ENCODE measurements at places on chromosomes 3 and 15.
A peak's percentile ranks its signal among the peaks of the same experiment; 100 is the strongest.

GRCh38 chr3:49674497-49674983 lies 389 bp downstream of the APEH start:
- DNase-seq: peak; percentile 45

DNA sequence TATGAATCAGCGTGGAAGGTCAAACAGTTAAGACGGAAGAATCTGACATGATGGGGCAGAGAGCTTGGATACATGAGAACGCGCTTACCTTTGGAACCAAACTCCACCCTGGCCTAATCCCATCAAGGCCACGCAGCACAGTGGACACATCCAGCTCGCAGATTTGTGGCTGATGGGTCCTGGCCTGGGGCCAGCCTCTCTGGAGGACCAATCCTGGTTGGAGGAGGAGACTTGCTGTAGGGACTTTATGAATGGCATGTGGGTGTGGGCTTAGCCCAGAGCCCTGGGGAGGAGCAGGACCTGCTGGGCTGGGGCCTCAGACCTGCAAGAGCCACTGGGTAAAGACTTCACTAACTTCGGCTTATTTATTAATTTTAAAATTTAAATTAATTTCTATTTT lies 73.4 kb upstream of the ANKRD34C start:
- DNase-seq: no peak

- DNase-seq: no peak
These were observed 1011.7 kb downstream of the SQOR start for GRCh38 chr15:46646490-46646889.

GRCh38 chr3:38603731-38604131 lies 45.8 kb downstream of the SCN5A start:
- no peak for DNase-seq

DNA sequence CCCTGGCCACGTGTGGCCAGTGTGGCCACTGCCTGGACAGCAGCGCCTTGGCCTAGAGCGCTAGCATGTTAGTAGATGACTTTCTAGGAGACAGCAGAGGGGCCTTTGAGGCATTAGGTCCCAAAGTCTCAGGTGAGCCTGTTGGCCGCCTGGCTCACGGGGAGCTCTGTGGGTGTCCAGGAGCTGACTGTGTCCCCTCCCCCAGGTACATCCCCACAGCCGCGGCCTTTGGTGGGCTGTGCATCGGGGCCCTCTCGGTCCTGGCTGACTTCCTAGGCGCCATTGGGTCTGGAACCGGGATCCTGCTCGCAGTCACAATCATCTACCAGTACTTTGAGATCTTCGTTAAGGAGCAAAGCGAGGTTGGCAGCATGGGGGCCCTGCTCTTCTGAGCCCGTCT lies 17.0 kb downstream of the SEC61A1 start:
- DNase-seq: no peak

GRCh38 chr3:146517684-146518435 lies 26.5 kb downstream of the PLSCR1 start:
- no peak for DNase-seq

DNA sequence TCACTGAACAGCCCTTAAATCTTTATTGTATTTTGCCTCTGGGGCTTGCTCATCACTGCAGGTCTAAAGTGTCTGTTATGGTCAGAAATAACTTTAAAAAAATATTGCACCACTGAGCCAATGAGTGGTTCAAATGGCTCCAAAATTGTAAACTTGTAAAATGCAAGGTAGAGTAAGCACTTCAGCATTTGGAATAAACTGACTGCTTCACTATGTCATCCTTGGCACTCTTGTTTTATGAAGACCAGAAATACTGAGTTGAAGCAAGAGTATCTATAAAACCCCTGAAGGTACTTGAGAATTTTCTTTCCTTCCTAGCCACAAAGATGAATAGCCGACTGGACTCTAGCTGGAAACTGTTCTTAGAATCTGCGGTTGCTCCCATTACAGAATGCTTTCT lies 390.3 kb upstream of the DPH6 start:
- no peak for DNase-seq

GRCh38 chr3:66182246-66182645 lies 38.6 kb upstream of the SLC25A26 start:
- DNase-seq: no peak

- DNase-seq: no peak
These were observed 28.8 kb upstream of the HES1 start for GRCh38 chr3:194107107-194107506.

GRCh38 chr3:16807391-16807790 lies 77.4 kb upstream of the PLCL2 start:
- no peak for DNase-seq

DNA sequence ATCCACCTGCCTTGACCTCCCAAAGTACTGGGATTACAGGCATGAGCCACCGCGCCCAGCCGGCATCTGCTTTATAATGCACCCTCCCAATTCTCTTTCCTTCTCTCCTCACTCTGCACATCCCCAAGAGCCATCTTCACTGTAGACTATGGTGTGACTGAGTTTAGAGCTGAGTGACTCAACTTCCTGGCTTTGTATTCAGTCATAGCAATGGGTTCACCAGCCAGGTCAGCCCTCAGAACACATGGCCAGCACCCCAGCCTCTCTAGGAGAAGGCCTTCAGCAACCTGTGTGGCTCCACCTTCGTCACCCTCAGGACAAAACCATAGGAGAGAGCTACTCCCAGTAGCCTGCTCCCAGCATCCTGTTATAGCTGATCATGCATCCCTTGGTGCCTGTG lies 33.0 kb downstream of the ARID3B start:
- DNase-seq: no peak

DNA sequence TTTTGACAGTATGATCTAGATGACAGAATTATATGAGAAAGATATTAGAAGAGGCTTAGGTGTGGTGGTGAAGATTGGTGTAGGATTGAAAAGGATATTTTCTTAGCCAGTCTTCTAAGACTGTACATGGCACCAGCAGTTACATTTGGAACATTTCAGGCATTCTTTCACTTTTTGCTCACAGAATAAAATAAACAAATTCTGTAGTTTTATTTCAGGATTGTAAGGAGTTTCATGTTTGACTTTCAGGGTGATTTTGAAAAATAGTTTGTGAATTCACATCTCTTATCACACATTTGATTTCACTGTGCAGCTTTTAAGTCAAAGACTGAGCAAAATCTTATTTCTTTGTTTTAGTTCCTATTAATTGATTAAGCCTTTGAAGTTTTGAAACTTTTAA lies 27.1 kb downstream of the DNAJC13 start:
- no peak for DNase-seq

GRCh38 chr3:109257269-109257668 lies 59.0 kb downstream of the DPPA2 start:
- DNase-seq: no peak

GRCh38 chr15:76566276-76566675 lies 229.7 kb downstream of the ISL2 start:
- no peak for DNase-seq

GRCh38 chr3:46359733-46360493 lies 6.0 kb downstream of the CCR2 start:
- DNase-seq: no peak

DNA sequence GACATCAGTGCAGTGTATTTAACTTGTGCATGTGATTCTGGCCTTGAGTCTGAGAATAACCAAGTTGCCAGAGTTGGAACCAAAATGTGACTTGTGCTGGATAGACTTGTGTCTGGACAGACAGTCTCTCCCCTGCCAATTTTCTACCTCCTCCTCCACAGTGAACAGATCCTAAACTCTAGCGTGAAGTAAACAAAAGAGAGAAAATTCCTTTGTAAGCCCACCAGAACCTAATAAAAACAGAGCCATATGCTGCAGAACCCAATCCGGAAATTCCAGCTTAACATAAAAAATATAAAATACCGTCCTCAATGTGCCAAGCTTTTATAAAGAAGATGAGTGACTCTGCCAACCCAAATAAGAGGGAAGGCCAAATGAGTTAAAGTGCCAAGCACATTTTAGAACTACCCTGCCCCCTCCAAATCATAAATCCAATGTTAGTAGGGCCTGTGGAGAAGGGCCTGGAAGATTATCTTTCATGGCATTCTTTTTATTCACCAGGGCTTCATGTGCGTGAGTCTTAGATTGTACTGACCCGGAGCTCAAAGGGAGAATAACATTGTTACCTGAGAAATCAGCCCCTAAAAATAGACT lies 344.6 kb upstream of the PROK2 start:
- no peak for DNase-seq

GRCh38 chr3:45758871-45759270 lies 37.5 kb downstream of the SLC6A20 start:
- DNase-seq: no peak

GRCh38 chr15:74995182-74995778 lies at the start of gene SCAMP5:
Gene SCAMP5, plus strand, starts transcription at chr15:74995563. Its CDS starts 16,277 bp downstream, at chr15:75011840.
- DNase-seq: peak; percentile 99

- DNase-seq: no peak
These were observed 24.0 kb upstream of the AGBL1 start for GRCh38 chr15:86055688-86056087.

- no peak for DNase-seq
These were observed 60.9 kb downstream of the SCN10A start for GRCh38 chr3:38755130-38755529.

- DNase-seq: no peak
These were observed 12.0 kb downstream of the SEMA5B start for GRCh38 chr3:123015596-123015995.

DNA sequence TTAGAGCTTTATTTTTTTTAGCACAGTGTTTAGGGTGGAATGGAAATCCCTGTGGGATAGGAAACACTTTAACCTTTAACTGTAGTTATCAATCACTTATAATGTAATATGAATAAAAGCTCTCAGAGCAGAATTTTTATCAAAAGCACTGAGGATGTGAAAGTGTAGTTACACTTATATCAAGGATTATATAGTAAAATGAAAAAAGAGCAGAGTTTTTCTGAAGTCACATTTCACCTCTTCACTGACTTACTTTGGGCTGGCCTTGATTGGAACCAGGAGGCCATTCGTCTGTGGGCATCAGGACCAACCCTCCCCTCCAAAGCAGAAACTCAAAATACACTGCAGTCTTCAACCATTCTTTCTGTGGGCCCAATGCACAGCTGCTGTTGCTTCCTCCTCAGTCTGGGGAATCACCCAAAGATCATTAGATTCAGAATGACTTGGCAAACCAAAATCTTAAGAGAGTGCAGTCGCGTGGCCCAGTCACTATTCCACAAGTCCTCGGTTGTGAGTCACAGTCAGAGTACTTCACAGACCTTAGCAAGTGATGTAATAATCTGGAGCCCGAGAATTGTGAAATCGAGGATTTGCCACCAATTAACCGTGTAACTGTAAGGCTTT lies 132.6 kb upstream of the COL8A1 start:
- no peak for DNase-seq

DNA sequence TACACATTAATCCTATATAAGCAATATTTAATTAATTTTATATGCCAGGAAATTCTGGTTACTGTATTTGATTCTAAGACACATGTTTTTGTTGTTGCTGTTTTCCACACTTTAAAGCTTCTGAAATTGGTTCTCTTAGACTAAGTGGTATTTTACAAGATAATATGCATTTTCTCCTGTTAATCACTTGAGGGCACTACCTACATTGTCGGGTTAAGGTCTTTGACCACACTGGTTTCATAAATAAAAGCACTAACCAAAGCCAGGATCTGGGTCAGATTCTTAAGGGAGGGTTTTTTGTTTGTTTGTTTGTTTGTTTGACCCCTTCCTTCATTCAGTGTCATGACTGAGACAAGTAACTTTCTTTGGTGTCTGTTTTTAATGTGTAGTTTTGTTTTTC lies 590.2 kb downstream of the RBMS3 start:
- DNase-seq: no peak

DNA sequence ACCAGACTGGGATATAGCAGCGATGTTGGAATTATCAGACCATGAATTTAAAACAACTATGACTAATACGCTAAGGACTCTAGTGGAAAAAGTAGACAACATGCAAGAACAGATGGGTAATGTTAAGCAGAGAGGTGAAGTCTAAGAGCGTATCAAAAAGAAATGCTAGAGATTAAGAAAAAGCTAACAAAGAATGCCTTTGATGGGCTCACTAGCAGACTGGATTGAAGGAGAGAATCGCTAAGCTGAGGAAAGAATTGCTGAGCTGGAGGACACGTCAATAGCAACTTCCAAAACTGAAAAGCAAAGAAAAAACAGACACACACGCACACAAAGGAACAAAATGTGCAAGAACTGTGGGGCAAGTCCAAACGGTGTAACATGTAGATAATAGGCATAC lies 20.0 kb upstream of the CMTM6 start:
- no peak for DNase-seq

DNA sequence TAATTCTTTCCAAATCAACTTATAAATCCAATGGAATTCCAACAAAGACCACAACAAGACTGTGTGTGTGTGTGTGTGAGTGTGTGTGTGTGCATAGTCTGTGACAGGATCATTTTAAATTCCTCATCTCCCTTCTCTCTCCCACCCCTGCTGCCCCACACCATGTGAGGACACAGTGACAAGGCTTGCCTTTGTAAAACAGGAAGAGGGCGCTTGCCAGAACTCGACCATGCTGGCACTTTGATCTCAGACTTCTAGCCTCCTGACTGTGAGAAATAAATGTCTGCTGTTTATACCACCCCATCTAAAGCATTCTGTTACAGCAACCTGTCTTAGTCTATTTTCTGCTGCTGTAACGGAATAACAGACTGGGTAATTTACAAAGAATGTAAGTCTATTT lies 99.1 kb downstream of the NSMCE3 start:
- no peak for DNase-seq

DNA sequence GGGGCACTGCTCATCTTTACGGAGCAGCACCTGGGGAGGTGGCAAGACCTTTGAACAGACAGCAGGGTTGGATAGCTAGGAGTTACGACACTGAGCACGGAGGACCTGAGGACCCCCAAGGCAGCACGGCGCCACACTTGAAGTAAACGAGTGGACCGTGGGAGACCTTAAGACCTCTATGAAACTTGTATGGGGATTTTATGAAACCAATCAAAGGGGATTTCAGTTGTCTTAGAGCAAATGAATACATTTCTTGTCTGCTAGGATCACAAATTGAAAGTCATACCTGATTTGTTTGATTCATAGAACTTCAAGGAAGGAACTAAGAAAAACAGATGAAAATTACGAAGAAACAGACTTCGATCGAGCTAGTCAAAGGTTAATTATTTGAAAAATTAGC lies 281.2 kb downstream of the MECOM start:
- DNase-seq: no peak

DNA sequence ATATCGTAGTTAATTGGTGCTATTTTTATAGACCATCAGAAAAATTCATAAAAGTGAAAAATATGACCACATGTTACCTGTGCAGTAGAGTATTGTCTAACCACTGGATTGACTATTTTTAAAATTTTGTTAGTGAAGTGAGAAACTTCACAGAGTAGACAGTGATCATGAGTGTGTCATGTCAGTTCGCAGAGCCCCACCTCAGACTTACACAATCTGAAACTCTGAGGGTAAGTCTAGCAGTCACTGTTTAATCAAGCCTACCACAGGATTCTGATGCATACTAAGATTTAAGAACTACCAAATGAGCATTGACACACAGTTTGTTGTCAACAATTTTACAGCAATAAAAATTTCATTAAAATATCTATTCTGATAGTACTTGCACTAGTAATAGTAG lies 552.9 kb upstream of the SUCLG2 start:
- DNase-seq: no peak

All from HuH-7.5 (cell line).